H54 (cell line): ENCODE measurements at places on chromosomes 6 and 20.

DNA sequence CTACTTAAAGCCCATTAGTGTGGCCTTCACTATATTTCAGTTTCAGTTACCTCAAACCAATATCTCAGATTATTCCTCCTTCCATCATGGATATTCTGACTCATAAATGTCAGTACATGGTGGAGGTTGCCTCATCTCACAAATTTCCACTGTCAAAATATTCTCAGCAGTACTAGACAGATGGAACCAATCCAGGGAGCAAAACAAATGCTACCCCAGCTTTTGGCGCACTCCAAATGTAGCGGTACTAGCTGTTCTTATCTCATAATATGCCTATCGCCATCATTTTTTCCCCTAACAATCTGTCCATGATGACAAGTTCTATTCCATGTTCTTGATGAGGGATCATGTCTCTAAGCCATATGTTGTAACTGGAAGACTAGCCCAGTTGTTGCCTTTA, 1026.1 kb downstream of the KIF16B start:
- DNase-seq, result no peak

- DNase-seq, result no peak
Observed at GRCh38 chr20:45701873-45702272, at the start of gene WFDC13. WFDC13 (plus strand) TSS chr20:45702038; CDS start chr20:45702124, 86 bp downstream.

- no peak for DNase-seq
Observed at GRCh38 chr6:135075018-135075417, 20.4 kb upstream of the HBS1L start.

GRCh38 chr20:59211208-59211765, 47.7 kb downstream of the ZNF831 start:
- no peak for DNase-seq

GRCh38 chr20:14712302-14712739, 374.9 kb upstream of the FLRT3 start:
- no peak for DNase-seq

DNA sequence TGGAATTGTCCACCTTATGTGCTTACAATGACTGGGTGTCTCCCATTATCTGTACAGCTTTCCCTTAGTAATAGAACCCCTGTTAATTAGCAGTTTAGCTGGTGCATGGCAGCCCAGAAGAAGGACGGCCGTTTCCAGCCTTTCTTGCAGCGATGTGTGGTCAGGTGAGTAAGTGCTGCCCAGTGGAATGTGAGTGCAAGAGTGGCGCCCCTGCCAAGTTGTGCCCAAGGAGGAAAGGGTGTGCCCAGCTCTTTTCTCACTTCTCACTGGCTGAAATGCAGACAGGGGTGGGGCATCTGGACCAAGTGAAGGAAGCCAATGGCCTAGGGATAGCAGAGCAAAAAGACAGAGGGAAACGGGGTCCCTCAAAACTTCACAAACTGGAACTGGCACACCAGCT, 296.8 kb downstream of the PREX1 start:
- peak; percentile 24 for DNase-seq
